ENCODE measurements at places on chromosomes 3 and 15.
A peak's percentile ranks its signal among the peaks of the same experiment; 100 is the strongest.

GRCh38 chr15:73924171-73924921 lies 1.9 kb upstream of the LOXL1 start:
- no peak for DNase-seq

- DNase-seq = no peak
Measured at GRCh38 chr3:65888196-65888595, 150.5 kb downstream of the MAGI1 start.

DNA sequence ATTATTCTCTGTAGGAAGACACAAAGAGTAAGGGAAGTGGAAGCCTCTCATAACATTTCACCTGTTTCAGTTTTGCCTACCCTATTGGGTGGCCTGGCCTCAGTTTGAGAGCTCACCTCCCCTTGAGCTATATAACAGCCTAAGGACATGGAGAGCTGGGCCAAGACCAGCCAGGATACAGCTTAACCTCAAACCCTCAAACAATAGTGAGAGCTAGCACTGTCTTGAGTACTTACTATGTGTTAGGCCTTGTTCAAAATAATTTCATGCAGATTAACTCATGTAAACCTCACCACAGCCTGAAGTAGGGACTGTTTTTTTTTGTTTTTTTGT lies 15.0 kb upstream of the TBL1XR1 start:
- no peak for DNase-seq

- DNase-seq = no peak
Measured at GRCh38 chr15:91891788-91892345, 38.4 kb downstream of the SLCO3A1 start.

- no peak for DNase-seq
Measured at GRCh38 chr3:43010638-43011037, 31.5 kb downstream of the GASK1A start.

- DNase-seq = no peak
Measured at GRCh38 chr15:69947394-69947793, 150.3 kb downstream of the TLE3 start.

DNA sequence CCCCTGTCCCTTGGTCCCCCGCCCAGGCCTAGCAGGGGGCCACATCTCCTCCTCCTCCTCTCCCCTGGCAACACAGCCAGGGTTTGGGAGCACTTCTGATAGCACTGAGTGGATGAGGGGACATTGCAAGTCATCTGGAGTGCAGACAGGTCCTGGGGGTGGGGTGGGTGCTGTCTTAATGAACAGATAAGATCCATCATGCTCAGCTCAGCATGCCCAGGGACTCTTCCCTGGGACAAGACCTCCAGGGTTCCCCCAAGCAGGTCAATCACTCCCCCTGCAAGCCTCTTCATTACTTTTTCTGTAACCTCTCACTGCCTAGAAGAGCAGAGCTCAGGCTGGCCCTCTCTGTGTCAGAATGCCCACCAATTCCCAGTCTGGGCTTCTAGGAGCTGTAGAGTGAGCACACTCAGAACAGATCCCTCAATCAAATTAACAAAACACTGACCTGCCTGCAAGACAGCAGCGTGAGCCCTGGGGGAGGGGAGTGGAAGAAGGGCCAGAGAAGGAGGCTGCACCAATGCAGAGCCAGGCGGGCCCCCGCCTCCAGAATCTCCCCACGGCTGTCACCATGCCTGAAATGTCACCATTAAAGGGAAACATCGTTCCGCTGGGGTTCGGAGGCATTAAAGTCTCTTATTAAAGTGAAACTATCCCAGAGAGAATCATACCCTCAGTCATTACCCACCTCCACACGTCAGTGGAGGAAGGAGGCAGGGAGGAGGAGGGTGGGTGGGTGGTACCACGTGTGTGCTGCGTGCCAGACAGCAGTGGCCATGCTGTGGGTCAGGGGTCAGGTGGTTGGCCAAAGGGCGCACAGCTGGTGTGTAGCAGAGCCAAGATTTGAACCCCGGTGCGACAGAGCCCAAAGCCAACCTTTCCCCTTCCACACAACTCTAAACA lies 114.7 kb upstream of the LINGO1 start:
- no peak for DNase-seq

DNA sequence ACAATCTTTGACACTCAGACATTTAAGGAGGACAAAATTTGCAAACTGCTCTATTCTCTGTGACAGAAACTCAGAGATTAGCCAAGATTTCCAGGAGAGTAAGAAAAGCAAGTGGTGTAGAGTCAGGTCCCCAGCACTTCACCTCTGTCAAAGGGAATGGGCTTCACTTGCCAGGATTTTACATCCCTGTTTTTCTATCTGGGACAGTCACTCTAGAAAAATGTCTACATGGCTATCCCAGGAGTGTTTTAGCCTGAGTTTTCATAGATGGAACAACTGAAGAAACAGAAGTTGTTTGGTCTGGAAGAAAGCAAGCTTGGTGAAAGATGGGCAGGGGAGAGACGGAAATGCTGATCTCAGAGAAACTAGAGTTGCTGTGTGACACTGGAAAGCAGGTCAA lies 3.0 kb downstream of the FAM219B start:
- no peak for DNase-seq

DNA sequence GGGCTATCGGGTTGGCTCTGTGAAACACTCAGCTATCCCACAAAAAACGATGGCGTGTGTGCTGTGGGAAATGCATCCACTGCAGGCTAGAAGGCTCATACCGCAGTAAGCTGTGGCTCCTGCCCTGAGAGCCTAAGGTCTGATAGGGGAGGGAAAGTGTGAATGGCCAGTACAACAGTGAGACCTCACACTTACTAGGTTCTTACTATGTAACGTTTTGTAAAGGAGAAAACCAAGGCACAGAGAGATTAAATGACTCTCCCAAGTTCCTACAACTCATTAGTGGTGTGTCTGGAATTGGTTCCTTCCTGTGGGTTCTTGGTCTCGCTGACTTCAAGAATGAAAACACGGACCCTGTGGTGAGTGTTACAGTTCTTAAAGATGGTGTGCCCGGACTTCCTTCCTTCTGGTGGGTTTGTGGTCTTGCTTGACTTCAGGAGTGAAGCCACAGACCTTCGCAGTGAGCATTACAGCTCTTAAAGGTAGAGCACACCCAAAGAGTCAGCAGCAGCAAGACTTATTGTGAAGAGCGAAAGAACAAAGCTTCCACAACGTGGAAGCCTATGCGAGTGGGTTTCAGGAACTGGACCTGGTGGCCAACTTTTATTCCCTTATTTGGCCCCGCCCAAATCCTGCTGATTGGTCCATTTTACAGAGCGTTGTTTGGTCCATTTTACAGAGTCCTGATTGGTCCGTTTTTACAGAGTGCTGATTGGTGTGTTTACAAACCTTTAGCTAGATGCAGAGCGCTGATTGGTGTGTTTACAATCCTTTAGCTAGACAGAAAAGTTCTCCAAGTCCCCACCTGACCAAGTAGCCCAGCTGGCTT lies 161.7 kb downstream of the POLR2M start:
- no peak for DNase-seq

DNA sequence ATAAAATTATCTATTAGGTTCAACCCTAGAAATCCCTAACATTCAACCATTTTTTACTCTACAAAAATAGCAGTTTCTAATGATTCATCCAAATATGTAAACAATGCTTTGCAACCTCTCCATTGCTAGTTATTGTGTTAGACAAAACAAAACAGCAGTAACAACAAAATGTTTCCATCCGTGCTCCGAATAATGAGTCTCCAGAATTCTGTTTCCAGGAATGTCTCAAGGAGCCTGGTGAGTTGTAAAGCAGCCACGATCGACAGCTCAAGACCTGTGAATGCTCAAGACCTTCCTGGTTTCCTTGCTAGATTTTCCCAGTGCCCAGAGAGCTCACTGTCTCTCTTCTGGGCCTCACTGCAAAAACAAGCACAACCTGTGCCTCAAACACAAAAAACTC lies 49.9 kb downstream of the CHRD start:
- no peak for DNase-seq

DNA sequence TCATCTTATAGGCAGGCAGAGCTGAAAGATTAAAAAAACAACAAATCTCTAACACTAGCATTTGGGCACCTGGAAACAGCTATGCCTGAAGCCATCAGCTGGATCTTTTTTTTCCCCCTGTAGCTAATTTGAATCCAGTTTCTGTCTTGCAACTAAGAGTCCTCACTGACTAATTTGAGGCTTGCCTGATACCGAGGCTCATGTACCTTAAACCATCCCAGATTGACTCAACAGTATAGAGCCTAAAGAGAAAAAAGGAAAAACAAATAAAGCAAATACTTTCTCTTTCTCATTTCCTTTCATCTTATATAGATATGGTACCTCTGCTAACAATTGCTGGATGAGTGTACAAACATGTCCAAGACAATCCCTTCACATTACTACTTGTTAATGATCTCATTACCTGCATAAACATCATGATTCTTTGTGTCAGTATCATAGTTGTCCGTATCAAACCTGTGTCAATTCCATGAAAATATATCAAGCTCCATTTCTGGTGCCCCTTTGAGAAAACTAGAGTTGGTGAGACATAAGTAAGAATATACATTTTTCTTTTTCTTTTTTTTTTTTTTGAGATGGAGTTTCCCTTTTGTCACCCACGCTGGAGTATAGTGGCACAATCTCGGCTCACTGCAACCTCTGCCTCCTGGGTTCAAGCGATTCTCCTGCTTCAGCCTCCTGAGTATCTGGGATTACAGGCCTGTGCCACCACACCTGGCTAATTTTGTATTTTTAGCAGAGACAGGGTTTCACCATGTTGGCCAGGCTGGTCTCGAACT lies 43.1 kb downstream of the BHLHE40 start:
- DNase-seq = no peak

- DNase-seq = peak; percentile 57
Measured at GRCh38 chr15:60585743-60586708, 107.1 kb upstream of the ICE2 start.

All from posterior cingulate gyrus (tissue), 11 donors.